ENCODE measurements at places on chromosomes 7 and 10. TPM values are rescaled to one million over a fixed set of nuclear protein-coding genes. Genes with fewer than 3 reads are reported as not detected.

- DNase-seq, result no peak
These were observed 43.0 kb downstream of the KCNH2 start for GRCh38 chr7:150935149-150935548.

GRCh38 chr7:7190142-7190541 lies 7.8 kb downstream of the C1GALT1 start:
- DNase-seq, result no peak

FHIP2A gene
- 47.7 TPM for total RNA-seq

DNA sequence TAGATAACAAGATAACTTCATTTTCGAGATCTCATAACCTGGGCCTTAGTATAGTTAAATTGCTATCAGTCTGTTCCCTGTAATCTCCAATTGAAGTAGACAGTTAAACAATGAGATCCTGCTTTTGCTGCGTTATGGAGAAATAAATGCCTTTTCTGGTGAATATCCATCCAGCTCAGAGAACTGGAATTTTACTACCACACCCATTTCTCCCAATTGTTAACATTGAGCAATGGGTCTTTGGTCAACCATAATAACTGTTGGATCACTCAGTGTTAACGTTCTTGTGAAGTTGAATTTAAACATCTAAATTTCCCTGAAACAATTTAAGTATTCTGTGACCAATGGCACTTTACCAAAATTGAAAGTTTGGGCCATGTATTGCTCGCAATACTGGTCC lies 3.0 kb downstream of the CALU start:
- no peak for DNase-seq

DNA sequence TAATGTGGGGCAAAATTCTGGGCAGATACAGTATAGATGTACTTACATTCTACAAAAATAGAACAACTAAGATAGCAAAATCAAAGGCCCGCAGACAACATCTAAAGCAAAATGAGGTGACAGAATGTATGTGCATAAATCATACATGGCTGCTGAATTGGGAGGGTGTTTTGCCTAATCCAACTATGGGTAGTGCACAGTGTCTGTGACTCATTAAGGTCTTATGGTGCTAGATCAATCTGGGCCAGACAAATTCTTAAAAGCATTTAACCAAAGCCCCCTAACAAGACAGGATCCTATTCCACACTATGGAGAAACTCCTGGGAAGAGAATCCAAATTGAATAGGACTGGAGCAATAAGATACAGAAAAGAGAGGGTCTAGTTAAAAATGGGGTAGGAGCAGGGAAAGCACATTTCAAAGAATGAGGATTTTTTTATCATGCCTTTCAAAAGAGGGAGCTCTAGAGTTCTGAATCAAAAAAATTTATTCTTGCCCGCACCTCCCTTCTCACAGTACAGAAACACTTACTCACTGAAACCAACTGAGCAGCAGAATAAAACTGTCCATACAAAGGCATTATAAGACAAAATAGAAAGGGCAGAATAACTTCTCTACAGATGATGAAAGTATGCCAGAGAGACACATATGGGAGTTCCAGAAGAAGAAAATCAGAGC lies 181.3 kb downstream of the RNLS start:
- DNase-seq, result no peak

CRYGN gene
- total RNA-seq, result not detected

GRCh38 chr7:815284-816216 lies 16.7 kb upstream of the SUN1 start:
- DNase-seq, result no peak

DDX56 gene
- 46.8 TPM for total RNA-seq

EPHA1 gene
- not detected for total RNA-seq

DNA sequence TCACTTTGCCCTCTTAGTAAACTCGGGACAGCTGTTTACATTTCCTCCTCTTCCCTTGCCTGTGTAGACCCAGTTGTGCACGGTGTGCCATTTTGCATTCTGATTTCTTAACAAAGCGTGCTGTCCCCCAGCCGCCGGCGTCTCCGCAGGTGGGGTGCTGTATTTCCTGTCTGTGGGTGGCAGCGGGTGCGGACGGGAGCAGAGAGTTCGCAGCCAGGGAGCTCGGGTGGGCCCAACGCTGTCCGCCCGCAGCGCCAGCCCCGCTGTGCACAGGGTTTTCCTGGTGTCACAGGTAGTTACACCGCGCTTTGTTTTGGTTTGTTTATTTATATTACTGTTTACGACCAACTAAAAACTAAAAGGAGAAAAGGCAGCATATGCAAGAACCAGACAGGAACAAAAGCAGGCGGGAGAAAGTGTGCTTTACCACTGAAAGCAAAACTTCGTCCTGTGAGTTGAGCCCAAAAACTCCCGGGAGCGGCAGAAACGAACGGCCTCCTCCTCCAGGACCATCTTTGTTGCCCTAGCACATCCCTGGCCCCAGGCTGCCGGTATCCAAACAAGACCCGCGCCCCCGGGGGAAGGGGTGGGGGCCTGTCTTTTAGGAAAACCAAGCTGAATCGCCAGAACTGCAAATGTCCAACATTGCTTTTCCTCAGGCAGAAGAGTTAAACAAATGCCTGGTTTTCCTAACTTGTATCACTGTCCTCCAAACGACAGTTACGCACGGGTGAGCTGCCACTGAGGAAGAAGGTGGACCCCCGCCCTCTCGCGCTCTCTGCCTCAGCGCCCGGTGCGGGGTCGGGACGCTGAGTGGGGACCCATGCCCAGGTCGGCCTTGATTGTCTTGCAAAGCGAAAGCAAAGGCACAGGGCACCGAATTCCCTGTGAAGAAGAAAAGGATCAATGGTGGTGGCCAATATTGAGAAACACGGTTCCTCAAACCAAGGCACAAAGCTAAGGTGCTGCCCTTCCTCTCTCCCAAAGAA lies 45.9 kb upstream of the DRGX start:
- DNase-seq, result no peak

DNA sequence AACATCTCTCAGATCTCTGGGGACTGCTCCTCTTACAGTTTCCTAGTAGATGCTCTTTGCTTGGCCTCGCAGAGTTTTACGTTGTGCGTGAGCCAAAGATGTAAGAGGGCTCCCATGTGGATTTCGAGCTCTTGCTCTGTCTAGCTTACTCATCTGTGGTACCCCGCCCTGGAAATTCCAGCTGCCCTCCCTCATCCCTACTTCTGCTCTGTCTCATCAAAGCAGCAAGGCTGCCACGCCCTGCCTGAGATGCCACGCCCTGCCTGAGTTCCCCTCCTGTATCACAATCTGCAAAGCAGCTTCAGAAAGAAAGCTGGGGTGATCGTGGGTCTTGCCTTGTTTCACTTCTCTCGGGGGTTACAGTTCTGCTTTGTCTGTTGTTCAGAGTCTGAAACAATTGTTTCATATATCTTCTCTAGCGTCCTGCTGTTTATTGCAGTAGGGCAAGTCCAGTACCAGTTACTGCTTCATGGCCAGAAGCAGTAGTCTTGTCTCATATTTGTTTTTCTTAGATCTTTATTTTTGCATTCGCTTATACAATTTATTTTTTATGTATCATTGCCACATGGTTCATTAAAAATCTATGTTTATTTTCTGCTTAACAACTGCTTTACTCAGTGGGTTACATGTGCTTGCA lies 36.1 kb upstream of the CCNY start:
- no peak for DNase-seq

GRCh38 chr10:80491251-80492102 lies 37.4 kb downstream of the TSPAN14 start:
- DNase-seq, result no peak

- no peak for DNase-seq
These were observed 13.0 kb upstream of the C1GALT1 start for GRCh38 chr7:7169296-7169695.

- no peak for DNase-seq
These were observed 44.8 kb upstream of the HSPA12A start for GRCh38 chr10:116787053-116787659.

ADAP1 gene
- total RNA-seq, result 32.0 TPM

- DNase-seq, result peak; percentile 71
These were observed 8.0 kb upstream of the GRK5 start for GRCh38 chr10:119199231-119199992.

- DNase-seq, result no peak
These were observed 60.4 kb downstream of the MEOX2 start for GRCh38 chr7:15626041-15626440.

DNA sequence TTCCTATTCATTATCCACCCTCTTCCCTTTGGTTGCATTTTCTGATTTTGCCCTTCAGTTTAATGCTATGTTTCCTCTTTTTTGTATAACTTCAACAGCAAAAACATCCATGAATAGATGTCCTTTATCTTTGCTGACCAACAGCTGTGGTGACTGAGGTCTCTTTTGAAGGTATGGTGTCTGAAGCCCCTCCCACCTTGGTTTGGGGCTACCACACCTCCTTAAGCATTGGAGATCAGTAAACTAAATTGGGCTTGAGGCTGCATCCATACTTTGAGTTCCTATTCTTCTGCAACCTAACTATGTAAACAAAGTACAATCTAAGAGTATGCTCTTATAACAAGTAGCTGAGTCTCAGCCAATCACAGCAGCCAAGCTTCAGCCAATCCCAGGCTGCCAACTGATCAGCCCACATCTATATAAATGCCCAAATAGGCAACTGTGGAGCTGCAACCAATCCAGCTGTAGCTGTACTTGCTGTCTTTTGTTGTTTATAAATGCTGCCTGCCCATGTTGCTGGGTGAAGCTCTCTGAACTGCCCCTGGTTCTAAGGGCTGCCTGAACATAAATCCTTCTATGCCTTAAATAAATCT lies 69.4 kb upstream of the PDLIM1 start:
- no peak for DNase-seq

ELN gene
- 10.9 TPM for total RNA-seq

GRCh38 chr10:11098666-11099065 lies 81.0 kb downstream of the CELF2 start:
- DNase-seq, result no peak

DNA sequence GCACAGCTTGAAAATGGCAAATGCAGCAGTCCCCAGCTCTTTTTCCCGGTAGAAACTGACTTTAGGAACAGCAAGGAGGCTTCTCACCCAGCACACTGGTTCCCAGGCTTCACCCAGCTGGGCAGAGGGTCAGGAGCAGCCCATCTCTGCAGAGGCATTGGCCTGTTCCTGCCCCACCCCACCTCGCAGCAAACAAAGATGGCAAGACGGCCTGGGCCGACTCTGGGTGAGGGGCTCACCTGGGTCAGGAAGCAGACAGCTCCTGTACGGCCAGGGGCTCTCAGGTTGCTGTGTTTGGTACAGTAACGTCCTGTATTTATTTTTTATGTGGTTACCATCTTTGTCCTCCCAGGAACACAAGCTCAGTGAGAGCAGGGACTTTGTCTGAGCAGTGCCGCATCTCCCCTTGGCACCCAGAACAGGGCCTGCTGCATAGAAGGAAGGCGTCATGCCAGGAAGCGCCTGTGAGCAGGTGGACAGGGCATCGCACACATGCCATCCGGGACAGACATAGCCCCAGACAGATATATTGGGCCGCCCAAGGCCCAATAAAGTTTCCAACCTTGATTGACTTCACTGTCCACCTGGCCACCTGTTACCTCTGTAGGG lies 585.0 kb upstream of the FOXK1 start:
- DNase-seq, result no peak

GRCh38 chr10:113300617-113301016 lies 252.2 kb upstream of the HABP2 start:
- DNase-seq, result no peak

DNA sequence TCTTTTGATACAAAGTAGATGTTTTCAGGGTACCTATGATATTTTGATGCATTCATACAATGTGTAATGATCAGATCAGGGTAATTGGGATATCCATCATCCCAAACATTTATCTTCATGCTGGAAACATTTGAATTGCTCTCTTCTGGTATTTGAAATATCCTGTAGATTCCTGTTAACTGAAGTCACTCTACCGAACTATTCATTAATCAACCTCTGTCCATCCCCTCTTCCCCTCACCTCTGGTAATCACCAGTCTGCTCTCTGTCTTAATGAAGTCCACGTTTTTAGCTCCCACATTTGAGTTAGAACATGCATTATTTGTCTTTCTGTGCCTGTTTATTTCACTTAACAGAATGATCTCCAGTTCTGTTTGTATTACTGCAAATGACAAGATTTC lies 11.3 kb downstream of the MTG1 start:
- DNase-seq, result no peak

DNA sequence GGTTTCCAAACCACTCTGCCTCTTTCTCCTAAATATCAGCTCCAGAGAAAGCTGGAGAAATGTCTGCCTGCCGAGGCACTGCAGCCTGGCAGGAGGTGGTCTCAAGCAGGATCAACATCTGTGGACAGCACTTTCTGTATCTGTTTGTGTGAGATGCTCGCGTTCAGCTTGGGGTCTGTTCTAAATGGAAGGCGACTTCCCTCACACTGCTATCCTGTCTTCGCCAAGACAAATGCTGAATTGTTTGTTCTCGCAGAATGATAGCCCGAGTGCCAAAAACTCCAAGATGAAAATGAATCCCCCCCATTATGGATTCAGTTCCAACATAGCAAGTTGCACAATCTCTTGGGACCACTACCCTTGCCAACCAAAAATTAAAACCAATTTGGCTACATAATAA lies 72.2 kb upstream of the PALS2 start:
- DNase-seq, result no peak

C10orf67 gene
- 0.16 TPM for total RNA-seq

DNA sequence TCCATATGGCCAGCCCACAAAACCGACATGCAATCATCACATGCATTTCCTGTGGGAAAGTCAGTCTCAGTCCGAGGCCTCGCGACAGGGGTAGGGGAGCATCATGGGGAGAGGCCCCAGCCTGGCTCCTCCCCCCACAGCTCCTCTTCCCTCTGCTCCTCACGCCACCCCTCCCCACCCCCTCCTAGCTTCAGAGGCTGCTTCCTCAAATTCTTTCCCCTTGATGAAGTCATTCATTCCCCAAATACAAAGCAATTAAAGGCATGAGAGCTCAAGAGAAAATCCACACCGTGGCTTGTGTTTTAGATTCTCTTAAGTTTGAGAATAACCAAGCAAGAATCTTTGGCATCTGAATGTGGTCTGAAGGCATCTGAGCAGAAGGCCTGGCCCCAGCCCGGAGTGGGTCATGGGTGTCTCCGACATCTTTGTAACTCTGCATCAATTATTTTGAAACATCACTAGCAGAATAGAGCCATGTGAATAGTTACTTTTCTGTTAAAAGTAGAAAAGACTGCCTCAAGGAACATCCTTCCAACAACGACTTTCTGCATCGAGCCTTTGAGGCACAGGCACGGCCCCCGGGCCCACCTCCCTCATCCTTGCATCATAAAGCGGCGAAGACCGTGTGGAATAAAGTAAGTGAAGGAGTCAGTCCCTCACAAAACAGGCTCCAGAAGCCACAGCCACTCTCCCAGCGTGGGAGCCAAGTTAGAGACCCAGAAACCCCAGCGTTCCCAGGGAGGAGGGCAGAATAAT lies 90.9 kb downstream of the DIP2C start:
- no peak for DNase-seq

GARIN1A gene
- 1.7 TPM for total RNA-seq
